ENCODE measurements at places on chromosomes 16 and 17.

DNA sequence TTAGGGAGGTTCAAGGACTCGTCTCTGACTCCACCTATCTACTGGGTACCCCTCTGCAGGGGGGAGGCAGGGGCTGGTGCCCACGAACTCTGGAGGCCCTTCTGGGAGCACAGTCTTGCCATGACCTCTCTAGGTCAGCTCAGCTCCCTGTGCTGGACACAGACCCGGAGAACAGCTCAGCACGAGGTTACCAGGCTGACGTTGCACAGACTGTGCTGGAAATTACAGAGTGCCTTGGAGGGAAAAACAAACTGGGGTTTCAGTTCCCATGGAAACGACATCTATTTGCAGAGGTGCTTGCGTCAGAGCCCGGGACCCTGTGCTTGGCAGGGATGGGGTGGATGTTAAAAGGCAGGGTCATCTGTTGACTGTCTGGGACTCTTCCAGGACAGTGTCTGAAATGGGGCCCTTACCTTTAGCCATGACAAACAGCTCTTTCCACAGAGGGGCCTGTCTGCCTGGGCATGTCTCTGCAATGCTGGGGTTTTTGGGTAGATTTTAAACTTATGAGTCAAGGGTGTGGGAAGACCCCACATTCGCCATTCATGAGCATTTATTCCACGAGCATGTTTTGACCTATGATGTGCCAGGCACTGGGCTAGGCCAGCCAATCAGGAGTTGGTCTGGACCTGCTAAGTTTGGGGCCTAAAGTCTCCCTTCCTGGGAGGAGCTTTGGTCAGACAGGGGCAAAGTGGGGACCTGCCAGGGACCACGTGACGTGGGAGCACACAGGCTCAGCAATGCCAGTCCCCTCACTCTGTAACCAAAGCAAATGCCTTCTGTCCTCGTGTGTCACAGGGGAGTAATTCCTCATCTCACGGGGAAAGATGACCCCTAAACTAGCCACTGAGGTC lies 22.5 kb downstream of the CCR7 start:
- no peak for DNase-seq

GRCh38 chr17:81399481-81400153 lies 4.4 kb downstream of the BAHCC1 start:
- DNase-seq, result no peak

GRCh38 chr17:40034426-40035161 lies 19.4 kb downstream of the CSF3 start:
- DNase-seq, result no peak

DNA sequence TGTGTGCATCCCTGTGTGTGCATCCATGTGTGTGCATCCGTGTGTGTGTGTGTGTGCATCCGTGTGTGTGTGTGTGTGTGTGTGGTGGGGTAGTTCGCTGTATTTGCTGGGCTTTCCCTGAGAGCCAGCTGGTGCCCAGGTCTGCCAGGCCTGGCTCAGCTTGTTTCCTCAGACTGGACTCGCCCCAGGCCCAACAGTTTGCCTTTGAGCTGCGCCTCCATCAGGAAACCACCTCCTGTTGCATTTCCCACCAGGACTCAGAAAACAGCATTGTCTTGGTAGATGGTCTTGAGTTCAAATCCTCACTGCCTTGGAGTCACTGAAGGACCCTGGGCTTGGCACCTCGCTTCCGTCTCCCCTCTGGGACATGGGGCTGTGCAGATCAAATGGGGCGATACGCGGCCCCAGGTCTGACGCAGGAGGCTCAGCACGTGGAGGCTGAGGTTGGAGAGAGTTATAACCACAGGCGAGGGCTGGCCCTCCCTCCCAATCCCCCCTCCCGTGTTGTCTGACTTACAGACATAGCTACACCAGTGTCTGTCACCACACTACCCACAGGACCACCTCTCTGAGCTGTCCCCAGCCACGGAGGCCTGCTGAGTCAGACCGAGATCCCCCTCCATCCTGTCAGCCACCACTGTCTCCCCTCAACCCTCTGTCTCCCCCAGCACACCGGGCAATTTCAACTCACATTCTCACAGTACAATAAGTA lies 4.7 kb downstream of the ITGAE start:
- no peak for DNase-seq

DNA sequence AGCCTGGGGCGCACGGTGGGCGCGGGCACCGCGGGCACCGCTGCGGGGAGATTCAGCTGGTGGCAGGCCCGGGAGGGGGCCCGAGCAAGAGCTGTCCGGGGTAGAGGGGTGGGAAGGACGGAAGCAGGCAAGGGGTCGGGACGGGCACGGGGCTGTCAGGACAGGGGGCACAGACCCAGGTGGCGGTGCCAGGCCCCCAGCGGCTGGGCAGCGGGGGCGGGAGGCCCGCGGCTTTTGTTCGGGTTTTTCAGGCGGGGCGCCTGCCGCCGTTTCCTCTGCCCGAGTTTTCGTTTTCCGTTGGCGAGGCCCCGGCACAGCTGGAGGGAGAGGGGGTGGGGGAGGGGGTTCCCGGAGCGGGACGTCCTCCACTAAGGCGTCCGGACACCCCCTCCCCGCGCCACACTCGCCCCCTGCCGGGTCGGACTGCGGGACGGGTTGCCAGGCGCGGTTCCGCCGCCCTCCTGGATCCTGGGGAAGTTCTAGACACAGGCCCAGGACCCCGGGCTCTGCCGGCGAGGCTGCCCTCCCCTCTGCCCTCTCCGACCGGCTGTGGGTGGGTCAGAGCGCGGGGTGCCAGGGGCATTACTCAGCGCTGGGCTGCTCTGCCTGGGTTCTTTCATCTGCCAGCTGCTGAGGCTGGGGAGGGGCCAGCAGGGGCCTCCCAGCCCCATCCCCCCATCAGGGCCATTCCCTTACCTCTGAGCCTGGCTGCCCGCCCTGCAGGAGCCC lies 543 bp downstream of the ARHGAP23 start:
- no peak for DNase-seq

DNA sequence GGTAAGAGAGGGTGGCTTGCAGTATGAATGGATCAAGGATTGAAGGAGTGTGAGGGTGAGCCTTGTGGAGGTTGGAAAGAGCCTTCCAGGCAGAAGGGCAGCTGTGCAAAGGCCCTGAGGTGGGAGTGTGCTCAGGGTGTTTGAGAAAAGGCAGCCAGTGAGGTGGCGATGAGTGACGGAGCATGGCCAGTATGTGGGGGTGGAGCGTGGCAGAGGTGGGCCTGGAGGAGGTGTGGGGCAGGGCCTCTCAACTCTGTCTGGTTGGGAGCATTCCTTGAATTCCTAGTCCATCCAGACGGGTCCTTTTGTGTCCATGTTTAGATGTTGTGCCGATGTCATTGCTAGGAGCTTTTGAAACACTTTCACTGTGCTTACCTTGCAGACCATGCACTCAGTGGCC lies 51.3 kb downstream of the EPN2 start:
- peak; percentile 62 for DNase-seq

- no peak for DNase-seq
Measured at GRCh38 chr17:63222655-63223054, 223.5 kb downstream of the CYB561 start.

DNA sequence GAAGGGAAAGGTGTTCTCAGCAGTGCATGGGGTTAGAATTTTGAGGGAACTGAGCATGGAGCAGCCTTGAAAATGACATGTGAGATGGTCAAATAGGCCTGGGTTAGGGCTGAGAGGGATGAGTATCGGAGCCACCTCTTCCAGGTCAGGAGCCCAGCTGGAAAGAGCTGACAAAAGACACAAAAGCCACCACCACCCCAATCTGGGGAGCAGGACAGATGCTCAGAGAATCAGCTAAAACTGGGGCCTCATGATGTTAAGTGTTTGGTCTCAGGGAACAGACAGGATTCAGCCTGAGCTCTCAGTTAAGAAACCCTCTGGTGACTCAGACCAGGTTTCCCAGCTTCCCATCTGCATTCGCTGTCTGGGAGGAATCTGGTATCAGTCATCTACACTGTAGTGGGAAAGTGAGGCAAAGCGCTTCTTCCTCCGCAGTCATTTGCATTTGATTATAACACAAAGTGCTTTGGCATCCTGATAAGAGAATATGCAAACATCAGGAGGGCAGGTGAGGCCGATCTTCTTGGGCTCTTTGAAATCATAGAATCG lies 2.6 kb downstream of the WNT9B start:
- no peak for DNase-seq

DNA sequence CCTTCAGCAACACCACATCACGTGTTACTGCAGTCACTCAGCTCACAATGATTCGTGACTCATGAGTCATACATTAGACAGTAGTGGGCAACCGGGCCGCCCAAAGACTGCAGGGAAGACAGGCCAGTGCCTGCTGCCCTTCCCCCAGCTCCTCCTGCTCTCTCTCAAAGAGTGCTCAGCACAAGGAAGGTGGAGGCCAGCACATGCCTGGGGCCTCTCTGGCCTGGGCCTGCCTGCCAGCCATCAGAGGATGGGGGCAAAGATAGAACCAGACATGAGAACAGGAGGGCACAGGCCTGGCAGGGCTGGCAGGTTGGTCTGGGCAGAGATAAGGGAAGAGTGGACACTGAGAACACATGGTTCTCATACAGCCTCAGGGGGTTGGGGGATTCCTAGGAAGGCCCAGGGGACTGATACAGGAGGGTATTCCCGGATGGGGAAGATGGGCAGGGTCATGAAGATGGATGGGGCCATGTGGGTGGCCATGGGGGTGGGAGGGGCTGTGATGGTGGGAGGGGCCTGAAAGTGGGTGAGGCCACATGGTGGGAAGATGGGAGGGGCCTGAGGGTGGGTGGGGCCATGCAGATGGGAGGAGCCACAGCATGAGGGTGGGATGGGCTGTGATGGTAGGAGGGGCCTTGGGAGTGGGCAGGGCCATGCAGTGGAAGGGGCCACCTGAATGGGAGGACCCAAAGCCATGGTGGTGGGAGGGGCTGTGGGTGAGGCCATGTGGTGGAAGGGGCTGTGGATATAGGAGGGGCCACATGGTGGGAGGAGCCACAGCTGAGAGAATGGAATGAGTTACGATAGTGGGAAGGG lies 29.0 kb downstream of the KATNB1 start:
- DNase-seq, result peak; percentile 24

GRCh38 chr17:4232168-4232813 lies 31.5 kb downstream of the ANKFY1 start:
- no peak for DNase-seq

DNA sequence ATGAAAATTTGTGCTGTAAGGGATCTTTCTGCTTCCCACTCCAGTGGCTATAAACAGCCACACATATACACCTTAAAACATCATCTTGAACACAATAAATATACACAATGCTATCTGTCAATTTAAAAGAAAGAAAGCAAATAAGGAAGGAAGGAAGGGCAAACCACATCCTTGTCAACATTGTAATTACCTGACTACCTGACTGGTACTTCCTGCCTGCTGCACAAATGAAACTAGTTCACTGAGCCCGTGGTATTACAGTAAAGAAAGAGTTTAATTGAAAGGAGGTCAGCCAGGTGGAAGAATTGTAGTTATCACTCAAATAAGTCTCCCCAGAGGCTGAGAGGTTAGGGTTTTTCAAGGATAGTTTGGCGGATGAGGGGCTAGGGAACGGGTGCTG lies 344.4 kb upstream of the ASIC2 start:
- no peak for DNase-seq
